Effector memory CD4-positive, alpha-beta T cell (primary cell): ENCODE measurements at places on chromosomes 16 and 17.

DNA sequence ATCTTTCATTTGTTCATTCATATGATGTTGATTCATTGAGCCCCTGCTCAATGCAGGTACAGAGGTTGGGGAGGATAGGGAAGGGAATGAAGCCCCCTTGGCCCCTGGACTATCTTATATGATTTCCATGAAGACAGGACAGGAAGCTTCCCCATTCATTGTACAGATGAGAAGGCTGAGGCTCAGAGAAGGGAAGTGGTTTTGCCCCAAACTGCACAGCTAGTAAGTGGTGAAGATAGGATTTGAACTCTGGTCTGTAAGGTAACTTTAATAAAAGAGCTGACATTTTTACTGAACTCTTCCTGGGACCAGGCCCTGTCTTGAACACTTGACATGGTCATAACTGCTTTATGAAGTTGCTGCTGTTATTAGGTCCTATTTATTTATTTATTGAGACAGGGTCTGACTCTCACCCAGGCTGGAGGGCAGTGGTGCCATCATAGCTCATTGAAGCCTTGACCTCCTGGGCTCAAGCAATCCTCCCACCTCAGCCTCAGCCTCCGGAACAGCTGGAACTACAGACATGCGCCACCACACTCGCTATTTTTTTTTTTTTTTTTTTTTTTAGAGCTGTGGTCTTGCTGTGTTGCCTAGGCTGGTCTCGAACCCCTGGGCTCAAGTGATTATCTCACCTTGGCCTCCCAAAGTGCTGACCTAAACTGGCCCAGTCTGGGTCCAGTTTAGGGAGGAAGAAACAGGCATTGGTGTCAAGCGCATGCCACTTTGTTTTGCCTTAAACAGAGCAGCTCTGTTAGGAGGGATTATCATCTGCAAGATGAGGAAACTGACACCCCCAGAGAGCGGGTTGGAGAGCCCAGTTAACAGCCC lies 5.0 kb downstream of the CTF1 start:
- H3K27ac ChIP-seq = no peak overlapping the region
- DNase-seq = no peak
- no peaks in the 10 kb centered on the region for H3K36me3 ChIP-seq

DNA sequence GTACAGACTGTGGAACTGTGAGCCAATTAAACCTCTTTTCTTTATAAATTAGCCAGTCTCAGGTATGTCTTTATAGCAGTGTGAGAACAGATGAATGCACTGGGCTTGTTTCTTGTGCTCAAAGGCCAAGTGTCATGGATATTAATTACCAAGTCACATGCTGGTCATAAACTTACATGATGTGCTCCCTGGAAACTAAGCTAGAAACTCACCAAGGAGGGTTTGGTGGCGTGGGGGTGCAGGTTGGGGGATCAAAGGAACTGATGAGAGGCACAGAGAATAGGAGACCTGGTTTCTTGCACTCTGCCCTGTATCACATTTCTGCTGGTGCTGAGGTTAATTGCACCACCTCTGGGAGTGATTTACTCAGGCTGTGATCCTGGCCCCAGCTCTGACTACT lies 31.2 kb upstream of the TMC5 start:
- H3K4me1 ChIP-seq = peaks cover 4% of the 10 kb centered on the region
- no peaks in the 10 kb centered on the region for H3K27me3 ChIP-seq
- H3K27ac ChIP-seq = no peak overlapping the region
- H3K36me3 ChIP-seq = no peaks in the 10 kb centered on the region
- no peak overlapping the region for H3K4me3 ChIP-seq

DNA sequence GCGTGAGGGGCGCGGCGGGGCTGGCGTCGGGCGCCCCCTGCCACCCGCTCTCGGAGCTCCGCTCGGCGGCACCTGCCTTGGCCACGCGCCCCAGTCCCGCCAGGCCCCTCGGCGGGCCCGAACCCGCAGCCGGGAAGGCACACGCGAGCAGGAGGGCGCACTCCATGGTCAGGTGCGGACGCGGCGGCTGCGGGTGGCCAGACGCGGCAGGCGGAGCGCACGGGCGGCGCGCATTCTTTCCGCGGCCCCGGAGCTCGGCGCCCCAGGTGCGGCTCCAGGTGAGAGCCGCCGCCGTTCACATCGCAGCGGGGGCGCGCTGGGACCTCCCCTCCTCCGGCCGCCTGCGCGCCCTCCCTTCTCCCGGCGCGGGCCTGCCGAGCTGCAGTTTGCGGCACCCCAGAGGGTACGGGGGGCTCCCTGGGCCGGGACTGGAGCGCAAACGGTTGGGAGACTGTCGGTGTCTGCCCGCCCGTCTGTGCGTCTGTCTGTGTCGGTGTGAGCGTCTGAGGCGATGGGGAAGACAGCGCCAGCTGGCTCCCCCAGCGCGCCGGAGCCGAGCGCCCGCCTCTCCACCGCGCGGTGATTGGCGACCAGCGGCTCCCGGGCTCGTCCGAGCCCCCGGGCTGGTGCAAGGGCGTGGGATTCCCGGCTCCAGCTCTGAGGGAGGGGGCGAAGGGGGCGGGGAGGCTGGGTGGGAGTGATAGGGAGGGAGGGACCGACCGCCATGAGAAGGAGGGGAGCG lies at the start of gene ADAMTS18:
ADAMTS18 (minus strand) TSS at position 505 of the 742 bp plus-strand sequence; CDS start at position 166, 339 bp downstream.
- no peak within 1 kb of the TSS for H3K4me3 ChIP-seq
- no peak within 1 kb of the TSS for H3K27ac ChIP-seq
- H3K27me3 ChIP-seq = no peaks in the 10 kb centered on the region
- no peak for DNase-seq
- no peaks in the 10 kb centered on the region for H3K4me1 ChIP-seq

- H3K4me3 ChIP-seq = no peak overlapping the region
- no peaks in the 10 kb centered on the region for H3K4me1 ChIP-seq
- DNase-seq = no peak
- H3K36me3 ChIP-seq = no peaks in the 10 kb centered on the region
Measured at GRCh38 chr17:79537061-79537460, 73.8 kb downstream of the RBFOX3 start.

- DNase-seq = no peak
- H3K27me3 ChIP-seq = no peaks in the 10 kb centered on the region
- peaks cover 39% of the 10 kb centered on the region for H3K36me3 ChIP-seq
- H3K4me1 ChIP-seq = peaks cover 29% of the 10 kb centered on the region
Measured at GRCh38 chr17:2085648-2085949, 30.7 kb downstream of the HIC1 start.

DNA sequence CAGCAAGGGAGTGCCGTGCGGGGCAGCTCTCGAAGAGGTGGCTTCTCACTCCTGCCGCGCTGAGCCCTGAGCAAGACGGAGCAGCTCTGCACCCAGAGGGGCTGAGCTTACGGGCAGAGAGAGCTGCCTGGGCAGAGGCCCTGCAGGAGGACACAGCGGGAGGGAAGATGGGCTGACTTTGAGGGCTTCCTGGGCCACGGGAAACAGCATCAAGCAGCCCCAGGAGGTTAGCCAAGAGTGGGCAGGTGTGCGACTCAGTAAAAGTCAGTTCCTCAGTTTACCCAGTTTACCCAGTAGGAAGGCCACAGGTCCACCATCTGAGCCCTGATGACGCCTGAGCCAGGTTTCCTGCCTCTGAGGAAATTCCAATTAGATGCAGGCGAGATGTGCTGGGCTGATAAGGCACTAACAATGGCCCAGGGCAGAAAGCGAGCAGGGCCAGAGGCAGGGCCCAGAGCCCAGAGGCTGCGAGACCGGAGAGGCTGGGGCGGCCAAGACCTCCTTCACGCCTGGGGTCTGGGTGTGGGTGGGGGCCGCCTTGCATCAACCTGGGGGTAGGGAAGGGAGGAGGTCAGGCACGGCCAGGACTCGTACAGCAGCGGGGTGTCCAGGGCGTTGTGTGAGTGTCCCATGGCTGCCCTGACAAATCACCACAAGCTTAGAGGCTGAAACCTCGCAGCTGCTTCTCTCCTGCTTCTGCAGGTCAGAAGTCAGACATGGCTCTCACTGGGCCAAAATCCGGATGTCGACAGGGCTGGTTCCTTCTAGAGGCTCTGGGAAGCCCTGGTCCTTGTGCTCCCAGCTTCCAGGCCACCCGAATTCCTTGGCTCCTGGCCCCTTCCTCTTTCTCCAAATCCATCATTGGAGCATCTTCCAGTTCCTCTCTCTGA lies 32.0 kb upstream of the CIBAR2 start:
- H3K27me3 ChIP-seq = no peaks in the 10 kb centered on the region
- no peak overlapping the region for H3K4me3 ChIP-seq
- no peak for DNase-seq
- H3K27ac ChIP-seq = no peak overlapping the region
- no peaks in the 10 kb centered on the region for H3K36me3 ChIP-seq

DNA sequence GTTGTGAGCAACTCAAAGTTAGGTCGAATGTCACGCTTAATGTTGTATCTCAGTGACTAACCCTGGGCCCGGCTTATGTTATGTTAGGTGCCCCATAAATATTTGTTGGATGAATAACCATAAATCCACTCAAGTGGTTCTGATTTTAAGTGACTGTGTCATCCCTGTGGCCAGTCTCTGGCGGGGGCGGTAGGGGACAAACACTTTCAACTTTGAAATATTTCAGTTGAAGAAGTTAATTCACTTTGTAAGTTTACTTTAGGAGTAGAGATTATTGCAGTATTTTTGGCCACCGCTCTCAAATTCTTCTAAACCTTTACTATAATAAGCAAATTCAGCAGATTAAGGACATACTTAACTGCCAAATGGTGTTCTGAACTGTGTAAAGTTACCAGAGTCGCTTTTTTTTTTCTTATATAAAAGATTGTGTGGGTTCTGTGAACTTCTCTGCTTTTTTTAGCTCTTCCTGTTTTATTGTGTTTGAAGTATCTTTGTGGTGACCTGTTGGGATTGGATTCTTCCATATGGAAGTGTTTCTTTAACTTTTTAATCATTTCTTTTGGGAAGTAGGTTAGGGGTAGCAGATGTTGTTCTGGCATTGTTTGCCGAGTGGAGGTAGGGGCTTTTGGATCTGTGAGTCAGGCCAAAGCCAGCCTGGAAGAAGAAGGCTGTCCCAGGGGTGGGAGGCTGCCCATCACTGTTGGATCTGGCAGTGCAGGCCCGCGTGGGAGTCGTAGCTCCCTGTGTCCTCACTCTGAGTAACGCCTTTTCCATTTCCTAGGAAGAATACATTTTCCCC lies 61.4 kb upstream of the TBX2 start:
- H3K4me3 ChIP-seq = no peak overlapping the region
- H3K4me1 ChIP-seq = no peaks in the 10 kb centered on the region
- H3K36me3 ChIP-seq = no peaks in the 10 kb centered on the region
- no peak for DNase-seq

DNA sequence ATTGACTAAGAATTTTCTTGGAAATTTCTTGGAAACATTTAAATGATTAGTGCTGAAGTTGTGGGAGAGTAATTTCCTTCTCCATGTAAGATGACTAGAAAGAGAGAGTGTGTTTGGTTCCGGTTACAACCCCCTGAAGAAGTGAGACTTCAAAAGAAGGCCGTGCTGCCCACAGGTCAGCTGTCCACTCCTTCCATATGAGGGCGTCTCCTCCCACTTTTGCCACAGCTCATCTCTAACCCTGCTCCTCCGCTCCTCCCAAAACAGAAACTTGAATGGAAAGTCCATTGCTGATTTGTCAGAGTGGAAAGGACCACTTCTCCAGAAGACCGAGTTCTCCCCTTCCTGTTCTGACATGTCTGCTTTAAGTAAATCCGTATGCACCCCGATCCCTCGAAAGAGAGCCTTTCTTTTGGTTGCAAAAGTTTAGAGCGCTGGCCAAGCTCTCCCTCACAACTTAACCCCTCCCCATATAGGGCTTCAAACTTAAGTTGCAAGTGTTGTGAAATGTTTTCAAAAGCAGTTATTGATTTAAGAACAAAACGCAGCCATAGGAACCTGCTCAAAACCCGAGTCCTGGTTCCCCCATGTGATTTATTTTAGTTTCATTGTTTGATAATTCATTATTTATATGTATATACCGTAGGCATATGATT lies 129.5 kb downstream of the SOCS1 start:
- H3K4me3 ChIP-seq = no peak overlapping the region
- no peaks in the 10 kb centered on the region for H3K27me3 ChIP-seq

DNA sequence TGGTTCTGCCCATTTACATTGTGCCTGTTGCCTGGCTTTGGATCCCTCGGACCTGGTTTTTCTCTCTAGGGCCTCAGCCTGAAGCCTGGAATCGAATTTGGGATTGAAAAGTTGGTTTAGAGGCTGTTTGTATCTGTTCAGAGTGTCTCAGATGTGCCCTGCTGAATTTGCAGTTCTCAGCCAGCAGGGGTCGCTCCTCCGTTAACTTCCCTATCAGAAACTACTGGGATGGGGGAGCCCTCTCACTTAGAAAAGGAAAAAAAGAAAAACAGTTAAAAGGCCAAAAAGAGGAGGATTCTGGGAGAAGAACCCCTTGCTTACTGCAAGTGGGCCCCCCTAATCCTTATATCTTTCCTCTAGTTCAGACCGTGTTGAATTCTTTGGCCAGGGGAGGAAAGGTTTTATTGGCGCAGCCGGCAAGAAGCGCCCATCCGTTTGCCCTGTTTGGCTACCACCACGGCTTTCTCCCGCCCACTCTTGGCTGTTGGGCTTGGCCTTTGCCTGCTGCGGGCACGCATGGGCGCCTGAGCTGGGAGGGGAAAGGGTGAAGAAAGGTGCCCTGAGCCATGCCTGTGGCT lies 8.7 kb downstream of the FZD2 start:
- H3K36me3 ChIP-seq = no peaks in the 10 kb centered on the region
- H3K27me3 ChIP-seq = no peaks in the 10 kb centered on the region
- no peak overlapping the region for H3K4me3 ChIP-seq
- DNase-seq = no peak
- no peaks in the 10 kb centered on the region for H3K4me1 ChIP-seq
- no peak overlapping the region for H3K27ac ChIP-seq

DNA sequence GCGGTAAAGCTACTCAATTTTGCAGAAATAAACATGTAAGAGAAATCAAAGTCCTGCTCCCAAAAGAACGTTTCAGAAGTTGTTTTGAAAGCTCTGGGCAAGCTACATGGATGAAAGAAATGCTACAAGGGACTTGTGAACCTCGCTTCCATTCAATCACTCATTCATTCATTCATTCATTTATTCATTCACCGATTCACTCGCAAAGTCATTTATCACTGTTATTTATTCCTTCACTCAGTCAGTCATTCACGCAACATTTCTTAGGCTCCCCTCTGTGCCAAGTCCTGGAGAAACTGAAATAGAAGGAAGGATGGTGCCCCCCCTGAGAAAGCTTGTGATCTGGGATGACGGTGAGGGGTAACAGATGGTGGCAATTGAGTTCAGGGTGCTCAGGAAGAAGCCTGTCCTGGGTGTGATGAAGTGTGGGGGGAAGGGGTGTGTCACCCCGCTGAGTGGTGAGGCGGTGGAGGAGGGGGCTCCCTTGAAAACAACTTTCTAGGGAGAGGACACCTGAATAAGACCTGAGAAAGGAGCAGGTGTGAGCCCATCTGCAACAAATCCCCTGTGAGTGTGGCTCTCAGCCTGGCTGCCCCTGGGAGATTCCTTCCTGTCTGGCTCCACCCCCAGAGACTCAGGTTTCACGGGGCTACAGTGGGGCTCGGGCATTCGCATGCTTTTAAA lies 36.3 kb upstream of the PRSS54 start:
- no peak for DNase-seq
- H3K4me1 ChIP-seq = no peaks in the 10 kb centered on the region
- no peaks in the 10 kb centered on the region for H3K36me3 ChIP-seq

DNA sequence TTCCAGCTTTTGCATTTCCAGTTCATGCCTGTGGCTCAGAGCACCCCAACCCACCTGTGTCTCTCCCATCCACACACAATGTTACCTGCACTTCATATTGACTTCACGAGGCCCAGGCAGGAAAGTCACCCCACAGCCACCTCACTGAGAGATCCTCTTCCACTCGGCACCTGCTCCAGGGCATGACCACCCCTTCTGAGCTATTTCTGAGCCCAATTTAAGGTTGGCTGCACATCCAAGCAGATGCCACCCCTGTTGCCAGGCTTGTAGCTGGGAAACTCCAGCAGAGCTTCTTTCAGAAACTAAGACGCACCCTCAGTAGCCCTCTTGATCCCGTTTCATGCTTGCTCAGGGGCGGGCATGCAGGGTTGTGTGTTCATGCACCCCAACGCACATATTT lies 88.4 kb downstream of the SOCS1 start:
- DNase-seq = no peak
- no peak overlapping the region for H3K4me3 ChIP-seq
- no peak overlapping the region for H3K27ac ChIP-seq
- peaks cover 22% of the 10 kb centered on the region for H3K36me3 ChIP-seq
- no peaks in the 10 kb centered on the region for H3K27me3 ChIP-seq
